Central memory CD4-positive, alpha-beta T cell (primary cell): ENCODE measurements at places on chromosomes 3 and 15.

DNA sequence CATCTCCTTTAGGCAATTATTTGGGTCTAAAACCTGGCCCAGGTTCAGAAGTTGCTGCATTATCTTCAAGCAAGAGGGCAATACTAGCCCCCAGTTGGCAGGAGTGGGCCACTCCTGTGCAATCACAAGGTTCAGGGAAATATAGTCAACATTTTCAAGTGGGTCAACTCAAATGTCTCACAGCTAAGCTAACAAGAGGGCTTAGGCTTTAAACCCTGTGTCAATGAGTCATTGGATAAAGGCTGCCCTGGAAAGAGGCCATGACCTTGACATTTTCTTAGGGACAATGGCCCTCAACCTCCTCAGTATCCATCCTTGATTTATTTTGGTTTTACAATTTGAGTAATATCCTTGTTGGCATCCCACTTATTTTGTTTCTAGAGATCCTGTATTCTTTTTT, 73.5 kb upstream of the DCP1A start:
- no peak for DNase-seq

GRCh38 chr3:49998326-49998725, 58.4 kb downstream of the RBM6 start:
- DNase-seq: no peak

DNA sequence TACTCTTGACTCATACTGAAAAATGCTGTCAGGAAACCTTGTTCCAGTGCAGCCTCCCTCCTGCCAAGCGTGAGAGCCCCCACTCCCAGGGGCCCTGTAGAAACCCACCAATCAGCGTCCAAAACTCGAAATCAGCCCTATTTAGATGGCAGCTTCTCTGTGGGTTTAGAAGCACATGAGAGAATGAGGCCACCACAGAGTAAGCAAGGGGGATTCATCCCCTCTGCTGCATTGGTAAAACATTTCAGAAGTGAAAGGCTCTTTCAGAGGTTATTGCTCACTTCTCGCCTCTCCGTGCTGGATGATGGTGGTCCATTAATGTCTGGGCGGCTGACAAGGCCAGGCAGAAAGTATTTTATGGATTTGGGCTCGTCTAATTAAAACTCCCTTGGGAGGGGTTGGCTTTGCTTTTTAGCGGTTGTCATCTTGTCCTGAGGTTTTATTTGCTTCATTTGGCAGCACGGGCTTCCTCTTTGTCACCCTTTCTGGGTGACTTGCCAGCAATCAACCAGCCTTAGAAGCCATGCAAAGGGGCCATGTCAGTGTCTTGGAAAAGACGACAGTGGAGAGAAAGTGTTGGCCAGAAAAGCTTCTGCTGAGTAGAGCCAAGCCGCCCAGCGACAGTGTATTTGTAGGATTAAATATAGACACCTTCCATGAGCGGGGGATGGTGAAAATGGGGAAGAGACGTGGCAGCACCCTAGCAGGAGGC, 145.5 kb downstream of the ATP10A start:
- DNase-seq: no peak

DNA sequence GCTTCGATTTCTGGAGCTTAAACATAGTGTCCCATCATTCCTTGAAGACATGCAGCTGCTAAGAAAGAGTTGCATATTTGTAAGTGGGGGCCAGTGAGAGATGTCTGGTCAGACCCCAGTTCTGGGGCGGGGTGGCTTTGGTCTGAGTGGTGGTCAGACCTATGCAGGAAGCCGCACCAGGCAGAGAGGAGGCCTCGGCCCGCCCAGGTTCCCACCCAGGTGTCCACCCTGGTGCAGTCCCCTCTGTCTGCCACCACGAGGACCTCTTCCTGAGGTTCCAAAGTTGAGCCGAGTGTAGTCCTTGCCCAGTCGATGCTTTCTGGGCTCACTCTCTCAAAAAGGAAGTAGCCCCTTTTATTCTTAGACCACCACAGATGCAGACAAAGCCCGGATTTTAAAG, 122.6 kb upstream of the DLG1 start:
- no peak for DNase-seq

DNA sequence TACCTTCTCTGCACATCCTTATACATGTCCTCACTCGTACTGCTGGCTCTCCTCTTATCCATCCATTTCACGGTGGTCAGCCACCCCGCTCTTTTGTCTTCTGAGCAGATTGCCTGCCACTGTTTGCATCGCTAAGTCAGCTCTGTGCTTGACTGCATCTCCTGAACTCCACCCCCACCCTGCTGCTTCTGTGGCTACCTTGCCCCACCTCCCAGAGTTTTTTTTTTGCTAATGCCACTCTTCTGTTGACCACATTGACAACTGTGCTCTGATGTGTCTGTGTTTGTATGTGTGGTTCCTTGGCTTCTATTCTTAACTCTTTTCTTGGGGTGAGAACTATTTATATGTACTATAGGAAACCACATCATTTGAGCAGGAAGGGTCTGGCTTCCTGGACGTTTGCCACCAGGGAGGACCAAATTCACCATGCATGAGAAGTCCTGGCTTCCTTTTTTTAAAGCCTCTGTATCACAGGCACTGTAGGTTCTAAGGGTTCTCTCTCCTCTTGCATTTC, 12.8 kb upstream of the MTMR10 start:
- no peak for DNase-seq

GRCh38 chr3:39388741-39389248, 5.6 kb downstream of the SLC25A38 start:
- no peak for DNase-seq

- no peak for DNase-seq
Measured at GRCh38 chr3:29331035-29331434, 50.2 kb downstream of the RBMS3 start.

DNA sequence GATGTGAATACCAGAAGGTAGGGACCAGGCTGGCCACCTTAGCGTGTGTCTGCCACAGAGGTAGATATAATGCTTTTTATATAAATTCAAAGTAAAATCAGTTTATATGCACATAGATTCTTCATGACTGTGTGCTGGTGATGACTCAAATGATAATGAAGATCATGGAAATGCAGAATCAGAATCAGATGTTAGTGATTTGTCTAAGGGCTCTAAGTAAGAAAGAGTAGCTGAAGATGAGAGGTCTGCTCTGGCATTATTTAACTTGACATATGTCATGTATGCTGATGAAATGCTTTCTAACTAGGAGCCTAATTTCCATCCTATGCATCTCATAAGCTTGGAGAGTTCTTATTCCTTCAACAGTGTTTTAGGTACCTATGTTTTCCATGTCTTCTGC, 50.3 kb upstream of the DPH6 start:
- DNase-seq: no peak

DNA sequence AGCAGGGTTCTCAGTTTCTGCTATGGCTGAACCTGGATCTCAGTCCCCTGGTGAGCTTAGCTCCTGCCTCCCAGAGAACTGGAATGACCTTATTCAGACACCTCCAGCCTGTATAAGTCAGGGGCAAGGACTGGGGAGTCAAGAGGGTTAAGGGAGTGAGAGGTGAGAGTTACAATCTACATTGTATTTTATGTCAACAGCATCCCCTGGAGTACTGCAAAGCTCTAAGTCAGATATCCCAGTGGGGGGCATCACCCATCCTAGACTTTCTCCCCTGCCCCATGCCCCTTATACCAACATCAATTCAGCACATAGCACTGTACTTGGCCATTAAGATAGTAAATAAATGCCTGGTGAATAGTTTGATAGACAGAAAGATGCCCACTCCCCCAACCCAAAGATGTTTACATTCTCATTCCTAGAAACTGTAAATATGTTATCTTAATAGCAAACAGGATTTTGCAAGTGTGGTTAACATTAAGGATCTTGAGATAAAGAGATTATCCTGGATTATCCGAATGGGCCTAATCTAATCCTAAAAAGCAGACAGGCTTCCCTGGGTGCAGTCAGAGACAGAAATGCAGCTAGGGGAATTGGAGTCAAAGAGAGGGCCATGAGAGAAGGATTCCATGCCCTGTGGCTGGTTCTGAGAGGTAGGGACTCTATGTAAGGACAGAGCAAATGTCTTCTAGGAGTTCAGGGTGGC, 132.3 kb upstream of the RASGRP1 start:
- no peak for DNase-seq

DNA sequence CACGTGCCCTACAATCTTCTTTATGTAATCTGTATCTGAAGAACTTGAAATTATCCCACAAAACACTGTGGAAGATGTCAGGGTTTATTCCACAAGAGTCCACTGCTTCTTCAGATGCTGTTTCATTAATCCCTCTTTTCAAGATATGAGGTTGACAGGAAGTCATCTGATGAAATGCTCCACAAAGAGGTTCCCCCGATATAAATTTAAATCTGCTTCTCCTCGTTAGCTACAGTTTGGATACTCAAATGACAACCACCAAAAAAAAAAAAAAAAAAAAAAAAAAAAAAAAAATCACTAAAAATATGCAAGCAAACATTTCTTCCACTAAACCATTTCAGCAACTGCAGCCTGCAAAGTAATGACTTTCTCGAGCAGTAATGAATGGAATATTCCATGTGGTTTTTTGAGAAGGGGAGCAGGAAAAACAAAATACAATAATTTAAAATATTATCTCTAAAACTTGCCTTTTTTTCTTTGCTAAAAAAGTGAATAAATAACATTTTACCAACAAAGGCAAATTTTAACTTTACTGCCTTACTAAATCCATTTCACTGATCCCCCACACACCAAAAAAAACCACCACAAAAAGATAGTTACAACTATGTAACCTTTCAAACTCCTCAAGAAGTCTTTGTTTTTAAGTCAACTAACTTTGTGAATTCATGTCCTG, 37.8 kb downstream of the DLG1 start:
- DNase-seq: no peak

- DNase-seq: no peak
Measured at GRCh38 chr15:89195836-89196235, 25.5 kb downstream of the RLBP1 start.

GRCh38 chr15:57654153-57654852, 52.2 kb upstream of the POLR2M start:
- DNase-seq: no peak

DNA sequence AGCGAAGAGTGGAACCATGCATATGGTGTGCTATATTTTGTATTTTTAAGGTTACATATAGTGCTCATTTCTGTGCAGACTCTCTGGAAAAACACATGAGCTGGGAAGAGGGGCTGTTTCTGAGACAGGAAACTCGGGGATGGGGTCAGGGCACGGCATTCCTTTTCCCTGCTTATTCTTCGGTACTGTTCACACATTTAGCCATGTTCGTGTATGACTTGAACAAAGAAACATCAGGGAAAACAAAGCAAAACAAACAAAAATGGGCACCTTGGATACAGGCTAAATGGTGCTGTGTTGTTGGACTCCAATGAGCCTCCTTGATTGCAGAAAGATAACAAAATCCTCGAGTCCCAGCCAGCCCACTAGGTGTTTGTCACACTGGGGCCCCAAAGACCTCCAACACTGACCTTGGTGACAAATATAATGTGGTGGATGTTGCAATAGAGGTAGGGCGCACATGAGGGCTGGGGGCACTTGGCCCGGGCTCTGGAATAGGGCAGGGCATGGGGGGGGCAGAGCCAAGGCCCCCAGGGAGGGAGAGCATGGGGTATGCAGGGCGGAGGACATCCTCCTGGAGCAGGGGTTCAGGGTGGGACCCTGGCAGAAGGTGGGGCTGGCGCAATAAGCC, 19.3 kb downstream of the DNASE1L3 start:
- DNase-seq: no peak

DNA sequence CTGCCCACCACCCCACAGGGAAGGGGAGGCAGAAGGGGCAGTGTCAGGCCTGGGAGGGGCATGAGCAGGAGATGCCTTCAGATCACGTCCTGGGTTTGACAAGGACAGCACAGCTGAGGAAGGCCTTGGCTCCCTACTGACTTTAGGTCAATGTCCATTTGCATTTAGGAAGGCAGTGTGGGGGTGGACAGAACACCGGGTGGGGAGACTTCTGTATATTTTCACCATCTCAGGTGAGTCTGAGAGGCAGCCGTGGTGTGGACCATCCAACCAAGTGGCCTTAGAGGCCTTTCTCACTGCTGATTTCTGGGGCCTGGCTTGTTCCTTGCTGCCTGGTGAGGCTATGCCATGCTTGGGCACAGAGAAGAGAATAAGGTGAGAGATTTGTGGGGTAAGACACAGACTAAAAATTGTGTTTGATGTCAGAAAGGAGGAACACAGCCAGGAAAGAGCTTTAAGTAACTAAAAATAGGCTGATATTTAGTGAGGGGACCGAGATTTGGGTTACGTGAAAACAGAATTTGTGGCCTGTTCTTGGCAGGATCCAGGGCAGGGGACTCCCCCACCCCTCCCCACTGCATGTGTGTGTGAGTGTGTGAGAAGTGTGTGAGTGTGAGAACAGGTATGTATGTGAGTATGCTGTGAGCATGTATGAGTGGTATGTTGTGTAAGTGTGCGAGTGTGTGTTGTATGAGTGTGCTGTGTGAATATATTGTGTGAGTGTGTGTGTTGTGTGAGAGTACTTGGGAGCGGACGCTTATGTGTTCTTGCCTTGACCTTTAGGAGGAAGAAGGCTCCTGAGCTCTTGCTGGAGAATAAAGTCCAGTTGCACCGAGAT, 11.8 kb upstream of the PLA2G4E start:
- DNase-seq: no peak

GRCh38 chr3:180626844-180627243, 24.9 kb downstream of the TTC14 start:
- DNase-seq: no peak

DNA sequence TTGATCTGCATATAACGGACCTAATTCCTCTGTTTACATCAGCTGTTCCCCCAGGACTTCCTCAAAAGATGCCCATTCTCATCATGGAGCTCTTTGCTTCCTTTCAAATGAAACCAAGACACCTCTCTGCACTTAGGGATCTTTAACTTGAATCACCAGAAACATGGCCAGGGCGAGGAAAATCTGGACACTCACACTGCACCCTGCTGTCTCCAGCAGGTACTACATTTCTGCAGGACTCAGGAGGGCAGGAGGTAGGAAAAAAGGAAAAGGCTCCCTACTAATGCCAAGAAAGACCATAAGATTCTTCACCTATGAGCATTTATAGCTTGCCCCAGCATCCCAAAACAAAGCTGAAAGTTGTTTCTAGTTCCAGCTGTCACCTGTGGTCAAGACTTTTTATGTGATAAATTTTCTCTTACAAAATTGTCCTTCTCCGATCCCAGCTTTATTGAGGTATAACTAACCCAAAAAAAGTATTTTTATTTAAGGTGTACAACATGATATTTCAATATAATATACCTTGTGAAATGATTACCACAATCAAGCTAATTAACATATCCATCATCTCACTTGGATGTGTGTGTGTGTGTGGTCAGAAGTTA, 87.3 kb upstream of the C15orf61 start:
- no peak for DNase-seq
